ENCODE measurements at places on chromosomes 16 and 17.

DNA sequence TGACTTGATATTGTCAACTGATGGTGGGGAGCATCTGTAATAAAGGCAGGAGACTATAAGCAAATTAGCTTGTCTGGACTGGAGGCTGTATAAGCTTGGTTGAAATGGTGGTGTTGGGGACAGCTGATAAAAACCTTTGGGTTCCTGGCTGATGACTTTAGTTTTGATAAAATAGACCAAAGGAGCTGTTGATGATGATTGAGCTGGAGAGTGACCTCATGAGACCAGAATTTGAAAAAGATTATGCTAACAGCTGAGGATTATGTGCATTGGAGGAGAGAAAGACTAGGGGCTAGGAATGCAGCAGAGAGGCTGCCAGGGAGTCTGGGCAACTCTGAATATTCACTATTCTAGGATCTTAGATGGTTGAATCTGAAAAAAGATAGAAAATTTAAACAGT lies 8.7 kb upstream of the CDC27 start:
- no peak for DNase-seq

DNA sequence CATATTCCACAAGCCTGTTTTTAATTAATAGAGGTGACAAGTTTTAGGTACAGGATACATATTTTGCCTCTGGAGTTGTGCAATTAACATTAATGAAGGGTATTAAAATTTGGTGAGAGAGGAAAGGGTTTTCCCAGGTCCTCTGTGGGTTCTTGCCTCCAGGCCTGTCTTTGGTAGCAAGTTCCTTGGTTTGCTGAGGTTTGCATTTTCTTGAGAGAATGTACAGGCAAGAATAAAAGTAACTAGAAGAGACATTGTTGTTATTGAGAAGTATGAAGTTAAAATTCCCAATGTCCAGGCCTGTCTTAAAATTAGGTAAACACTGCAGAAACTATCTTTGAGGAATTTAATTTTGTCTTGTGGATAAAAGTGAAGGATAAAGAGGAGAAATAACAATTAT lies 316.9 kb downstream of the WWOX start:
- DNase-seq, result no peak

GRCh38 chr16:3646348-3646920 lies 8.1 kb upstream of the DNASE1 start:
- no peak for DNase-seq

GRCh38 chr16:67806428-67807147 lies at the start of the genes RANBP10 and TSNAXIP1:
RANBP10 (minus strand) TSS chr16:67806560; CDS start chr16:67806536, 24 bp downstream.
TSNAXIP1 (plus strand) TSS chr16:67806889; CDS start chr16:67807150, 261 bp downstream.
- DNase-seq, result peak; percentile 96

GRCh38 chr16:17149904-17150483 lies 320.8 kb downstream of the XYLT1 start:
- DNase-seq, result no peak

GRCh38 chr17:65785109-65785508 lies 223.7 kb upstream of the AXIN2 start:
- no peak for DNase-seq

GRCh38 chr17:76866203-76866602 lies 2.0 kb upstream of the MGAT5B start:
- no peak for DNase-seq

- no peak for DNase-seq
Measured at GRCh38 chr16:67907397-67908180, 14.5 kb downstream of the PSKH1 start.

DNA sequence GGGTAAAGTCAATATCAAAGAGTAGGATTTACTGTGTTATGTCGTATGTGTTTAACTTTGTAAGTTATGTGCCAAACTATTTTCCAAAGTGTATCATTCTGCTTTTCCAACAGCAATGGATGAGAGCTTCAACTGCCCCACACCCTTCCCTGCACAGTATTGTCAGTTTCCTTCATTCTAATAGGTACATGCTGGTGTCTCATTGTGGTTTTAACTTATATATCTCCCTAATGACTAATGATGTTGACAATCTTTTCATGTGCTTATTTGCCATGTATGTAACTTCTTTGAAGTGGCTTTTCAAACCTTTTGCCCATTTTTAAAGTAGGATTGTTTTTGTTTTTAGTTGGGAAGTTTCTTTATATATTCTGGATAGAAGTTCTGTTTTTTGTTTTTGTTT lies 3.8 kb downstream of the DDX19B start:
- DNase-seq, result no peak

DNA sequence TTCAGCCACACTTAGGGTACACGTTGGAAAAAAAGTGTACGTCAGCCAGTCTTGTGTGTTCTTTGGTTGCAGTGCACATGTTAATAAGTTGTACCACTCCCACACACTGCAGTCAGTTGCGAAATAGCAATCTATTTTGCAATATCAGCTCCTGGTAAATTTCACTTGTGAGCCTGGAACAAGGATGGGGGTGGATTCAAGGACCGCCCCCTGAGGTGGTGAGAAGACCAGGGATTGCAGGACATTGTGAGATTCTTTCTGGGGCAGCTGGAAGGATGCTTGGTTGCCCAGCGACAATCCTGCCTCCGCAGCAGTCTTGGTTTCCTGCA lies 78.6 kb upstream of the ZFHX3 start:
- DNase-seq, result no peak

DNA sequence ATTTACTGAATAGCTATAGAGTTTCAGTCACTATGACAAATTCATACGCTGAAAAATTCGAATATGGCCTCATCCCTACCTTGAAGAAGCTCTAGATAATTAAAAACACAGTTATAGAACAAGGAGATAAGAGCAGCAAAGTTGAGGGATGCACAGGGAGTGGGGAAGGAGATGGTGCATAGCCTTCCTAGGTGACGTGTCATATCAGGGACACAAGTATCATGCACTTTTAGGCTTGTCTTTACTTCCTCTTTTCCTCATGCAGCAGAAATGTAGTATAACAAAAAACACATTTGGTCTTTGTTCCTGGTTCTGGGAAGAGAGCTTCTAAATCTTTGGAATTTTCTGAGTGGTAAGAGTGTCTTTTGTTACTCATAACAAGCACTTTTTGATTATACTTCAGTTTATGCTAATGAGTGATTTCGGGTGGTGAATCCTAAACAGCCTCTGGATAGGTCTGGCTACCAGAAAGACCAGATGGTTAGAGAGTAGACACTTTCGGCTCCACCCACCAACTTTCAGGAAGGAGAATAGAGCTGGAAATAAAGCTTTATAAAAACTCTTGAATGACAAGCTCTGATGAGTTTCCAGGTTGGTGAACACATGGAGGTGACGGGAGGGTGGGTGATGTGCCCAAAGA lies 341.4 kb downstream of the UTP18 start:
- no peak for DNase-seq

DNA sequence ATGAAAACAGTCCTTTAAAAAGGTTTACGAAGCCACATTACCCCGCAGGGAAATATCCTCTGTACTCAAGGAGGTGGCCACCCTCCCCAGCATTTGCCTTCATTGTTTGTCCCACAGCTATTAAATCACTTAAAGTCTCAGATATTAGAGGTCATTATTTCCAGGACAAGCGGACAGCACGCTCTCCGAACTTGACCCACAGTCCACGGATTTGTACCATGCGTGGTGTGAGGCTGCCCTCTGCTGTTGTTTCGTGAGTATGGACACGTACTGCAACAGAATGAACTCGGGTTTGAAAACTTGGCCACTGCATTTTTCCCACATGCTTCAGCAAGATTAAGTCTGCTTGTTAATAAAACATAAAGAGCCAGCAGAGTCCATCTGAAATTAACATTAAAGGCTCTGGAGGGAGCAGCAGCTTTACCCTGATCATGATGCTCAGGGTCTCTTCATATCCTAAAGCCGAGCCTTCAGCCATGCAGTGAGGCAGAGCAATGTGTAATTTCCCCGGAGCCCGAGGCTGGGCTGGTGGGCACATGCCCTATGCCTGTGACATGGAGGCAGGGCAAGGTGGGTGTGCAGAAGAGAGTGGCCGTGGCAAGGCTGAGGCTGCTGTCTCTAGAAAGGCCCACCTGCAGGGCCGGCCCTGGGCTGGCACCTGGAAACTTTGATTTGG lies 19.7 kb downstream of the MEAK7 start:
- DNase-seq, result no peak

GRCh38 chr16:85902366-85903155 lies 3.6 kb downstream of the IRF8 start:
- no peak for DNase-seq

- DNase-seq, result no peak
Measured at GRCh38 chr16:71338632-71339031, 19.9 kb upstream of the CALB2 start.

DNA sequence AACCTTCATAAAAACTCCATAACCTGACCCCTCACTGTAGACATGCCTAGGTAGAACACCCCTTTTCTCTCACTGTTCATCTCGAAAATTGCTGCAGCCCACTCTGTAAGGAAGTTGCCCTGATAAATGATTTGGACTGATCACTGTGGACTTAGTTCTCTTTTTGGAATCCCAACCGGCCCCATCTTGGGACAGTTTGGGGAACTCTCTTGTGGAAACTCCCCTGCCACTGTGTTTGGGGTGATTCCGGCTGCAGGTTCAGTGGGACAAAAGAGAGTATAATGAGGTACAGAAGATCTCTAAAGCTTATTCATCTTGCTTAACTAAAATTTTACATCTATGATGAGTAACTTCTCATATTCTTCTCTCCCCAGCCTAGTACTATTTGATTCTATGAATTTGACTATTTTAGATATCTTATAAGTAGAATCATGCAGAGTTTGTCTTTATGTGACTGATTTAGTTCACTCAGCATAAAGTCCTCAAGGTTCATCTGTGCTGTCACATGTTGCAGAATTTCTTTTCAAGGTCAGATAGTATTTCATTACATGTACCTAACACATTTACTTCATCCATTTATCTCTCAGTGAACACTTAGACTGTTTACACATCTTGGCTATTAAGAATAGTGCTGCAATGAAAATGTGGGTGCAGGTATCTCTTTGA lies 84.9 kb downstream of the ABCA8 start:
- DNase-seq, result no peak

- DNase-seq, result no peak
Measured at GRCh38 chr17:46771561-46772474, 46.7 kb downstream of the WNT3 start.

GRCh38 chr16:1374418-1375297 lies 22.9 kb downstream of the GNPTG start:
- no peak for DNase-seq

GRCh38 chr16:2487903-2488531 lies 13.1 kb downstream of the TBC1D24 start:
- DNase-seq, result no peak

DNA sequence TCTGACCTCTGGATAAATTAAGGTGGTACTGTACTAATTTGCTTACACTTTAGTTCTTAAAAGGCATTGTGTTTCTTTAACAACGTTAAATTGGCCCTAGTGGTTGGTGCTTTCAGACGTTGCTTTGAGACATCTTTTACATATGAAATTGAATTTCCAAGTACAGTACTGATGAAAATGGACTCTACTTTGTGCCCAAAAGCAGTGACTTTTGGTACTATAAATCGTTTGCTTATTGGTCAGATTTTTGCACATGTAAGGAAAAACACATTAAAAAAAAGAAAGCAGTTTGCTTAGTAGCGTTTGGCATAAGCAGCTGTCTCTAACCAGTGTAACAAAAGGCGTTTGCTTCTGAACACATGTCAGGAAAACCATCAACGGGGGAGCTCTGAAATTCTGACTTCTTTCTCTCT lies 139.6 kb downstream of the CDK5R1 start:
- DNase-seq, result no peak

GRCh38 chr17:15382914-15383313 lies 41.5 kb upstream of the TEKT3 start:
- no peak for DNase-seq

DNA sequence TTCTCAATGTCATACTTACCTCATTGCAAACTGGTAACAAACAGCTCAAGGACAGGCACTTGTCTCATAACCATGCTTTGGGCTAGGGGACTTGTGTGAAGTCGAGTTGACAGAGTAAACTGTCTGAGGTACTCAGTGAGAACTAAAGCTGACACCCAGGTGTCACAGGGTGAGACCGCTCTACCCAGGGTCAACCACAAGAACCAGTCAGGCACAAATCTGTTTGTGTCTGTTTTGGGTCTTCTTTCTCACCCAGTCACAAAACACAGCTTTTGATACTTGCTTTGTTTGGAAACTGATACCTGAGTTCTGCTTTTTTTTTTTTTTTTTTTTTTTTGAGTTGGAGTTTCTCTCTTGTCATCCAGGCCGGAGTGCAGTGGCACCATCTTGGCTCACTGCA lies 161.1 kb downstream of the STX8 start:
- DNase-seq, result no peak

DNA sequence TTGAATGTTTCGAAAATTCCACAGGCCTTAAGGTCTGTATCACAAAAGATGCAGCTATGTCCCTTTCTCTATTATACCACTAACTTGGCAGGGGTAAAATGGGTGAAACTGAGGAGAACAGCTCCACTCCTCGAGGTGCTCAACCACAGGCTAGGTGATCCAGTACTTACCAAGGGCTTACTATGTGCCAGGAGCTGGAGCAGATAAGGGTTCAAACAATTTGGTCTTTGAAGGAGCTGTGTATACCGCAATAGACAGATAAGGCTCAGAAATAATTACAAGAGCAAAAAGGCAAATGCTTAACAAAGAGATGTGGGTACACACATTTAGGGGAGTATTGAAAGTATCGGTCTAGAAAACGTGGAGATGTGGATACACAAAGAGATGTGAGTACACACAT lies 1.5 kb downstream of the XPO6 start:
- no peak for DNase-seq

- no peak for DNase-seq
Measured at GRCh38 chr17:32489320-32490100, 2.7 kb downstream of the CDK5R1 start.

DNA sequence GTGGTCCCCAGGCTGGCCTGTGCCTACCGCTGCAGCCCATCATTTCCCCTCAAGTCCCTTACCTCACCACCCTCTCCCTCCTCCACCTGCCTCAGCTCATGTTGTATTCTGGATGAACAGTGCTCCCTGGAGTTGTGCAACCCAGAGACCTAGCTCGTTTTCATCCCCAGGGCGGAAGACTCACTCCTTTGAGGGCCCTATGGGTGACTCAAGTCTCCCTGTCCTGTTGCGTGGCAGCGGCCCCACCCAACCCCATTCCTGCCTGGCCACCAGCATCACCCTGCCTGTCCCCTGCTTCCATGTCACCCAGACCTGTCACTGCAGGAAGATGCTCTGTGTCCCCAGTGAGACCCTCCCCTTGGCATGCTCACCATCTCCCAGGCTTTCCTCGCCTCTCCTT lies 3.3 kb downstream of the ALOX12B start:
- no peak for DNase-seq
